Stimulated activated CD4-positive, alpha-beta T cell treated with anti-CD3 and anti-CD28 coated beads, TNF-alpha, amount 100 ng/mL, for 24 hours (primary cell): ENCODE measurements at places on chromosomes 4 and X.

GRCh38 chr4:103011378-103012025 is 8.0 kb downstream of the SLC9B1 start:
- no peak for DNase-seq

DNA sequence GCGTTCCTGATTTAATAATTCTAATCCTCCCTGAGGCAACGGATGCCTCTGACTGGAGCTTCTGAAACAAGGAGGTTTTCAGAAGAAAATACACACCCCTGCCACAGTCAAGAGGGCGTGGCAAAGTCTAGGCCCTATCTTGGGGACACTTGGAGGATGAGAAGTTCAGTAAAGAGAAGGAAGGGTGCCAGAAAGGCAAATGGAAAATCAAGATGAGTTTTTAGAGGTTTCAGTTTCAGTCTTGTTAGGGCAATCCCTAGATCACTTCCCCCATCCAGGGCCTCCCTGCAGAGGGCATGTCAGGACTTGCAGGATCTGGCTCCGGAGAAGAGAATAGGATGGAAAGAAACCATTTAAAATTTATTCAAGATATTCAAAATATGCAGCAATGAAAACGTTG is 28.5 kb upstream of the FGF2 start:
- DNase-seq, result no peak

DNA sequence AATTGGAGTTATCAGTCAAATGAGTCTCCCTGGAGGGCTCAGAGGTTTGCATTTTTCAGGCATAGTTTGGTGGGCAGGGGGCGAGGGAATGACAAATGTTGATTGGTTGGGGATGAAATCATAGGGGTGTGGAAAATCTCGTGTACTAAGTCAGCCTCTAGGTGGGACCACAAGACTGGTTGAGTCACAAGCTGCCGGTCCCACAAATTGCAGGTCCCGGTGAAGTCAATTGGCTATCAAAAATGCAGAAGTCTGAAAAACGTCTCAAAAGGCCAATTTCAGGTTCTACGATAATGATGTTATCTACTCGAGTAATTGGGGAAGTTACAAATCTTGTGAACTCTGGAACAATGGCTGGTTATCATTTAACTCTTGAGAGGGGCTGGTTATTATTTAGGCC is 98.8 kb upstream of the DHX15 start:
- DNase-seq, result no peak

DNA sequence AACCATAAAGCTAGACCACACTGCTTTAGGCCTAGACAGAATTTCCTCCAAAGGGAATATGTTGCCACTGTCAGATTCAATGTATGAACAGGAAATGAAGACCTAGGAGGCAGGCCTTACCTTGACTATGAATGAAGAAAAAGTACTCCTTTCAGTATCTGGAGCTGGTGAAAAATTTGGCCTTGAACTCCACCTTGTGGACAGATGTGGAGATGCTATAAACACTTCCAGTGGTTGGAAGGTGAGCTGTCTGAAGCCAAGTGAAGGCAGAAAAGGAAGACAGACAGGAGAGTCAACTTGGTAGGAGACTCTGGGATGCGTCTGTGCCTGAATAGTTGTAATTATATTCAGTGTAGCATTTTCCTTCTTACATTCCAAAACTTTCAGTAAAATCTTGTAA is 17.2 kb downstream of the SPIN3 start:
- DNase-seq, result peak; percentile 3

GRCh38 chrX:68878977-68879645 is 50.3 kb downstream of the EFNB1 start:
- no peak for DNase-seq

DNA sequence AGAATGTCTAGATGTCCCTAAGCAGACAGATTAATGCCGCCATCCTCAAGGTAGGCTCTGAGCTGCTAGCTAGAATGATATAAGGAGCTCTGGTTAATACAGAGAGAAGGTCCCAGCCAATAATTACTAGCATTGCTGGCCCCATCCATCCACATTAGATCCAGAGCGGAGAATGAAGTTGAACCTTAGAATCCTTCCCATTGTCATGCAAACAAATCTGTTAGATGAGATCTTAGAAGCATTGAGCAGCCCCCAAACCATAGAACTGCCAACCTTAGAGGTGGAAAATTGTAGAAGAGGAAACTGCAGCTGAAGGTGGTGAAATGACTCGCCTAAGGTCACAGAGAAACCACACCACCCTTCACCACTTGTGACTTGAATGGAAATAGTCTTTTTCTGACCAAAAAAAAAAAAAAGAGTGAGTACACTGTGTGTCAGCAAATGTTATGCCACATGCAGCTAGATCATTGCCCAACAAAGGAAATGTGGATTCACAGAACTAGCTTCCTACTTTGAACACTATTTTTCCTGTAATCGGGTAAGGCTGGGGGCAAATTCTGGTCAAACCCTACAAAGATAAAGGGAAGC is 162.1 kb downstream of the SMIM20 start:
- DNase-seq, result no peak

- DNase-seq, result no peak
Observed at GRCh38 chrX:15215366-15215765, 54.5 kb downstream of the ASB9 start.

DNA sequence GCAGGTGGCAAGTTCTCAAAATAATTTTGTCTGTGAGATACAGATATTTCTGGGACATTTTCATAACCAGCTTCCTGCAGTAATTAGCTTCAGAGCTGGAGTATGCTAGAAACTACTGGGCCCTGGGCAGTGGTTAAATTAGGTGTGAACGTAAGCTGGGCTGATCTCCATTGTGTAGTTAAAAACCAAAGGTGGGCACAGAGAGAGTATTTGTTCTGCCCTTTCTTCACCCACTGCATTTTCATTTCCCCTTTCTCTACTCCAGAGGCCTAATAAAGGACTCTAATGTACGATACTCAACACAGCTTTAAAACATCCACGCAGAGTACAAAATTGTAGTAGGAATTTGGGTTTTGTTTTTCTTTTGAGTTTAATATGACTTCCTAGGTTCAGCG is 252.7 kb downstream of the SPRY1 start:
- DNase-seq, result no peak

DNA sequence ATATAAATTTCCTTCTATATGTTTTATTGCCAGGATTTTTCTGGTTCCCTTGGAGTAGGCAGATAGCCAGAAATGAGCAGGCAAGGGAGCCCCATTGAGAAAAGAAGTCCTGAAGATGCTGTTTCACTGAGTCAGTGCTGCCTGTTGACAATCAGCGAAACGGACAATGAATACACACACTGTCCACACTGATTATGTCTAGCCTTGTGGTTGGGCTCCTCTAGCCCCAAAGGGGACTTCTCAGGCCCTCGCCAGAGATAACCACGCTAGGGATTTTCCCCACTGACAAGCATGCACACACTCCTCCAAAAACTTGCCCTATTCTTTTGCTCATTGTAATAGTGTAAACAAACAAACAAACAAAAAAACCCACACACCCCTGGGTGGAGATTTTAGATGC is 369.3 kb downstream of the DMD start:
- DNase-seq, result no peak

- no peak for DNase-seq
Observed at GRCh38 chrX:38656350-38656915, 95.1 kb downstream of the TSPAN7 start.

DNA sequence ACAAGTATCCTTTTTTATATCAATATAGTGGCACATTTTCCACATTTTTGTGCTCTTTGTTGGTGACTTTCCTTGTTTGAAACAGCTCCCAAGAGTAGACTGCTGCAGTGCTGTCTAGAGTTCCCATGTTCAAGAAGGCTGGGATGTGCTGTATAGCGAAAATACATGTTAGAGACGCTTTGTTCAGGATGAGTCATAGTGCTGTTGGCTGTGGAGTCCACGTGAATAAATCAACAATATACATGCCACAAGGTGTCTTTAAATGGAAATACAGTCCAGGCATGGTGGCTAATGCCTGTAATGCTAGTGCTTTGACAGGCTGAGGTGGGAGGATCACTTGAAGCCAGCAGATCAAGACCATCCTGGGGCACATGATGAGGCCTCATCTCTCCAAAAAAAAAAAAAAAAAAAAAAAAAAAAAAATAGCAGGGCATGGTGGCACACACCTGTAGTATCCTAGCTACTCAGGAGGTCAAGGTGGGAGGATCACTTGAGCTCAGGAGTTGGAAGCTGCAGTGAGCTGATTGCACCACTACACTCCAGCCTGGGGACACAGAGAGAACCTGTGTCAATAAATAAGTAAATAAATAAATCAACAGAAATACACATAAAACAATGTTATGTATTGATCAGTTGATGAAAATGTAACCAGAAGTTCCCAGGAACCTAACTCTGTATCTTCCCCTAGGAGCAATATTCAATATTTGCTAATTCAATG is 256.8 kb upstream of the STS start:
- DNase-seq, result no peak

- DNase-seq, result no peak
Observed at GRCh38 chr4:22099896-22100295, 151.3 kb upstream of the KCNIP4 start.

DNA sequence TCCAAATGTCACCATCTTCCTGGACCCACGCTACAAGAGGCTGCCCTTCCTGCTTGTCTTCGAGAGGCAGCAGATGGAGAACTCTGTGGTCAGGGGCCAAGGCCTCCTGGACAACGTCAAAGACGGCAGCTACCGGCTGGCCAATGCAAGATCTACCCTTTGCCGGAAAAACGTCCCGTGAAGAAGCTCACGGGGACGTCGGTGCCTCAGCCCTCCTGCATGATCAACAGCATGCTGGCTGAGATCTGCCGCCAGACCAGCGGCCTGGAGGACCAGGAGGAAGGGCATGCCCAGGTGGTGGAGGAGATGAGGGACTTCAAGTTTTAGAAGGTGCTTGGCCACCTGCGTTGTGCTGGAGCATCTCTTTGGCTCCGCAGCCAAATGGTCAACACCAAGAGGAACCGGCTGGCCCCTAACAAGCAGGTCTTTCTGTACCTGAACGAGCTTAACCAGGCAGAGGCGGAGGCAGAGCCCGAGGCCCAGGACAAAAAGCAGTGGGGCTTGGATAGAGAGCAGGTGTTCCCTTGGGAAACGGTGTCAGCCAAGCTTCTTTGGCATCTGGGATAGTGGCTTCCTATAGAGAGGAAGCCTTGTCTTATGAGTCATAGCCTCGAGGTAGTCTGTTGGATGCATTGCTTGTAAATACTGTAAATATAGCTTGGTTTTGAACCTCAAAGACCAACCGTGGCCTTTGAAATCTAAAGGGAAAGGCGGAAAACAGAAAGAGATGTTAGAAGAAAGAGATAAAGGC is 94.8 kb upstream of the ELOVL6 start:
- no peak for DNase-seq

DNA sequence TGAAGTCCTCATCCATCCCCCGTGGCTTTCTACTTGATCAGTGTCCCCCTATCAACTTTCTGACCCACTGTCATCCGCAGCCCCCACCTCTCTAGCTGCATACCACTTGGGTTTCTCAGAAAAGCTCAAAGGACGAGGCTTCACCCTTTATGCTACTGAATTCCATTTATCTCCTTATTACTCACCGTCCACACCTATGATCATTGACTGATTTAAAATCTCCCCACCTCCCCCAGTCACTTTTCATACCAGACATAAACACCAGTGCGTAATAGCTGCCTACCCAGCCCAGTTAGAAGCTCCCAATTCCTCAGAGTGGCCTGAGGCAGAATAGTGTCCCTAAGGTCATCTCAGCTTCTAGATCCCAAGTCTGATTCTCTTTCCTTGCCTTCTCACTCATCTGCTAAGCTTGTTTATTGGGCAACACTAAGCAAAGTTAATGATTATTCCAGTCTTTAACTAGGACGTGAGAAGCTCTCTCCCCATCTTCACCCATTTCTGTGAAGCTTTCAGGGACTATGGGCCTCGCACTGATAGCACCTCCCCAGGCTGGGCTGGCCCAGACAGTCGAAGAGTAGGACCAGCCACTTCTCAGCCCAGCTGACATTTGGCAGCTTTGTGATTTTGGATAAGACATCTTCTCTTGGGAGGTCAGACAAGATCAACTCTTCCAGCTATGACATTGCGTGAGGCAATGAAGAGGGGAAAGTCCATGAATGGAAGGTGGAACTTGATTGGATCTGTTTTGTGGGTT is 7.2 kb upstream of the DDX60L start:
- DNase-seq, result no peak

GRCh38 chr4:146654687-146655520 is 16.2 kb downstream of the POU4F2 start:
- DNase-seq, result no peak

GRCh38 chr4:87270144-87270543 is 49.7 kb upstream of the KLHL8 start:
- no peak for DNase-seq

DNA sequence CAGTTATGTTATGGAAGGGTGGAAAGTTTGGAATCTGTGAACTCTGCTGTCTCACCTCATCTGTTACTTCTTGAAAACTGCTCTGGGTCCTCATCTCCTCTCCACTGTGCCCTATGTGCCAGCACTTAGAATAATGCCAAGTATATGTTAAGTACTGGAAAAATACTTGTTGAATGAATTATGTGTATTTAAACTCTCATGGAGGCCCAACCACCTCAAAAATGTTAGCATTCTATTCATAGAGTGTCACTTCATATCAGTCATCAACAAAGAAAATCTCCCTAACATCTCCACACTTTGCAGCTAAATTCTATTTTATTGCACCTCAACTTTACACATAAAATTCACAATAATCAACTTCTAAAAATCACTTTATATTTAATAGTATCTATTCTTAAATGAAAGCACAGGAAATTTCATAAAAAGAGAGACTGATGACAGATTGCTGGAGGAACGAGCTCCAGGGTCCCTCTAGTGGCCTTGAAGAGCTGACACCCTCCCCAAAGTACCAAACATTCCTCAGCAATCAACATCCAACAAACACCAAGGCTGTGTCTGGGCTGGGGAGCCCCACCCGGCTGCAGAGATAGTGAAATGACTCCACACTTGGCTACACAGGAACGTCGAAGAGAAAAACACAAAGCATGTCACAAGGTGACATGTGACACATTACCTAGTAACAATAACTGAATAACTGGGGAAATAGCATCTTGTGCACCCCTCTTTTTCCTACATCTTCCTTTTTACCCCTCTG is 45.8 kb downstream of the SLC39A8 start:
- DNase-seq, result no peak

- no peak for DNase-seq
Observed at GRCh38 chr4:53905276-53905940, 159.0 kb downstream of the CHIC2 start.

GRCh38 chr4:20281453-20281852 is 29.7 kb downstream of the SLIT2 start:
- no peak for DNase-seq

DNA sequence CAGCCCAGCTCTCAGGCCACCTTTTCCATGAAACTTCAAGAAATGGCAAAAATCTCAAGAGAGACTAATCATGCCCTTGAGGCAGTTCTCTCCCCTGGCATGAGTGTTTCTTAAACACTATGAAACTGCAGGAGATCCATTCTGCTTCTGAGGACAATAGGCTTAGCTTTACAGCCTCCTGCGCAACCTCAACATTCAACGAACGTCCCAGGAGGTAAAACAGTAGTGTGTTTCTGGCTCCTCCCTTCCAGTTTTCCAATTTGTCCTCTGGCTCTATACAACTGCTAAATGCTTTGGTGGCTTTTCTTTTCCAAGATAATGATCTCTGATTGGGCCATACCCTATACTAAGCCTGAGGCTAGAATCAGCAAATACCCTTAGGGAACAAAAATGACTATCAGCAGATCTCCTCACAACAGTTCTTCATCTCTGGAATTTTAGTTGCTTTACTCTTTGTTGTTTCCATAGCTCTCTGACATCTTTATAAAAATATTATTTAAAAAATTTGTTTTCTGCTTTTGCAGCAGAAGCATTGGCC is 87.0 kb upstream of the FAT1 start:
- no peak for DNase-seq

- DNase-seq, result no peak
Observed at GRCh38 chr4:179989975-179990374, 2253.2 kb upstream of the TENM3 start.
